ENCODE measurements at places on chromosomes 4 and X.

GRCh38 chr4:99855678-99856077, 38.5 kb downstream of the LAMTOR3 start:
- no peak for DNase-seq

DNA sequence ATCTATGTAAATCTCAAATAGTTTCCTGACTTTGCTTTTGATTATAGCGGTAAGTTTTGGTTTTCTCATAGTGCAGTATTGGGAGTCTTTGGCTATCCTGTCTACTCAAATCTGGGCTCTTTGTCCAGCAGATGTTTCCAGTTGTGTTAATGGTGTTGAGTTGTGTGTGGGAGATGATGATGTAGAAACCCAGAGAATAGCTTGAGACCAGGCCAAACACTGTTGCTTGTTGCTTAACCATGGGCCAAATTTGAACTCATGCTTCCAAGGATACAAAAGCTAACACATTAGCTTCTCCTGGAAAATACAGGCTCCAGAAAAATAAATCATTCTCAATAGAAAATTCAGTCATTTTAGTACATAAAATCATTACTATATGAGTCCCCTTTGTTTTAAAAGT, 82.6 kb upstream of the GYPA start:
- no peak for DNase-seq

DNA sequence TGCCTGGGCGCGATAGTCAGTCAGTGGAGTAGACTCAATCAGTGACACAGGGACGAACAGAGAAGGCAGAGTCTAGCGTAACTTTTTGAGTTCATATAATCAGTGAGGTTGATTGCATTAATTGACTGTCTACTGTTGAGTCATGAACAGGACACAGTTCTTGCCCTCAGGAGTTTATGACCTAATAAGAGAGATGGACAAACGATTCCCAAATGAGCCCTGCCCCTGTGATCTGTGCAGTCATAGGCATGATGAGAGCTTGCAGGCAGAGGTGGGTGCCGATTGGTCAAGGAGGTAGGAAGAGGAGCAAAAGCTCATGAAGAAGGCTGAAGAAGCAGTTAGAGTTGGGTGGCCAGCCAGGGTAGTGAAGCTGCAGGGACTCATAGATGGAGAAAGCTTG, 57.1 kb downstream of the ADD1 start:
- no peak for DNase-seq

GRCh38 chrX:107154787-107155620, 36.4 kb upstream of the RBM41 start:
- DNase-seq, result peak; percentile 0

GRCh38 chr4:111512081-111512783, 633.0 kb upstream of the FAM241A start:
- DNase-seq, result peak; percentile 85
